ENCODE measurements at places on chromosomes 2 and 18. TPM values are rescaled to one million over a fixed set of nuclear protein-coding genes. Genes with fewer than 3 reads are reported as not detected.

DNA sequence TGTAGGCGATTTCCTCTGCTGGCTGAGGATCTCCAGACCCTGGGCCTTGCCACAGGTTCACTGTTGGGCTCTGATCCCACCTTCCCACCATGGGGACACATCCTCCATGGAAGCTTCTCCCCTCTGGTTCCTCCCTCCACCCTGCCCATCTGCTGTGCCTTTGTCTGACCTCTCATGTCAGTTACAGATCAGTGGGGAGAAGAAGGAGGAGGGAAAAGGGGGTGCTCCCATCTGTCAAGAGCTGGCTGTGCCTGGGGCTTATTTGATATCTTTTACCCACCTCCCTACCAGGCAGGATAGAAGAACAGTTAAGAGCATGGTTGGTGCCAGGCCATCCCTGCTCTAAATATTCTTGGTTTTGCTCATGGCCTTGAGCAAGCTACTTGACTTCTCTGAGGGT is 12.3 kb upstream of the DNAJB2 start:
- no peak for DNase-seq

Gene CXCR4
- 9.2 TPM for total RNA-seq

Gene RAMP1
- 19.1 TPM for total RNA-seq

Gene UGT1A3
- total RNA-seq = 0.54 TPM

- DNase-seq = no peak
Observed at GRCh38 chr2:237227592-237228280, 142.0 kb downstream of the COPS8 start.

DNA sequence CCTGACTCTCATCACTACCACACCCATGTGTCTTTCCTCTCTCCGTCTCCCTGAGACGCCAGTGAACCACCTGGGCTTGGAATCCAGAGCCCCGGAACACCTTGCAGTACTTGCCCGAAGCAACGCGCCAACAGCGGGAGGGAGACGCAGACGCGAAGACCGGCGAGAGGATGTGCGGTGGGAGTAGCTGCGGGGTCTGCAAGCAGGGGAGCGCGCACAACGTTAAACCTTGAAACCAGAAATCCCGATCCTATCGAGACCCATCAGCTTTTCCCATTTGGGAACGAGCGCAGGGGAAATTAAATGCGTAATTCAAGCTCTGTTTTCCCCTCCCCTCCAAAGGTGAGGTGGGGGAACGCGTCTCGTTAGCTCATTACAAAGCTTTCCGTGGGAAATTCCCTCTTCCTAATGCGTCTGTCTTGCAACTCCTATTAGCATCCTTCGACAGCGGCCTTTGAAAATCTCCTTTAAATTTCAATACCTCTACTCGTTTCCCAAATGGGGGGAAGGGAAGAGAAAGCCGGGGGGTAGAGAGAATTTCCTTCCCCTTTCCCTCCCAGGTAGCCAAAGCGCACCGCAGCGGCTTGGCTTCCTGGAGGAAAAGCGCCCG is 421 bp upstream of the CNTNAP5 start:
- no peak for DNase-seq

DNA sequence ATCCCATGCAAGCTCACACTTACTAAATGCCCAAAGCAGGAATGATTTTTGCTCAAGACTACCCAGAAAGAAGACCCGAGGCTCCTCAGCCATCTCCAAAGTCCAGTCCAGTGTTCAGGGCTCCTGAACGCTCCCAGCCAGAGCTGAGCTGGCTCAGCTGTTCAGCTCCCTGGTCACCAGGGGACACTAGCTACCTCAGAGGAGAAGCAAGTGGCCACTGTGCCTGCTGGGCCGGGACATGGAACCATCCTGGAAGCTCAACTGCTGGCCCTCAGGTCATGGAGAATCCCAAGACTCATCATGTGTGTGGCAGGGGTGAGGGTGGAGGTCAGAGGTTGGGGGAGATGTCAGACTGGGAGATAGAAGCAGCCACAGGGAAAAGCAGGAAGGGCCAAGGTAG is 89.0 kb downstream of the GALNT14 start:
- no peak for DNase-seq

- no peak for DNase-seq
Observed at GRCh38 chr2:239958473-239958765, 66.7 kb downstream of the NDUFA10 start.

DNA sequence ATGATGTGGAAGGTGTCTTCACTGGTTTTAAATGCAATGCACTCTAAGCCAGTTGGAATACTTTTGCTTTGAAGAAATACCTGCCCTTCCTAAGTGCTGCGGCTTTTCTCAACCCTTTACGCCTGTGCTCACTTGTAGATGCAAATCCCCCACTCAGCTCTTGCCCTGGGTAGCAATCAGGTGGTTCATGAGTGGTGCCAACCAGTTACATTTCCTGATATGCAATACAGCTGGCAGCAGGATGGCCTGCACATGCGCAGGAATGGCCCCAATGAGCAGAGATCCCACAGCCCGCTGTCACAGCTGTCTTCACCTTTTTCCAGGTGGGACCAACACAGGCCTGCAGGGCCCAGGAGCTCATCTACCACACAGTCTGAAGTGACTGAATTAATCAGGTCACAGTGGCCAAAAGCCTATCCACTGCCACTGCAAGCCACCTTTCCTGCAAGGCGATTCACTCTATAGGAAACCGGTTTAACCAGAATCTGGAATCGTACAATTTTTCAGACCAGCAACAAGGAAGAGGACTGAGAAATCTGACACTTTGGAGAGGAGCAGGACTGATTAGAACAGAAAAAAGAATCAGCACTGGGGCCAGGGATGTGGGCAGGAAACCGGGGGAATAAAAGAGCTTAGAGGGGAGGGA is 247.8 kb downstream of the MYT1L start:
- DNase-seq = no peak

Gene PASK
- 6.2 TPM for total RNA-seq

All from lower leg skin (tissue), 4 donors.